ENCODE measurements at places on chromosomes 6 and 20.

- no peak for DNase-seq
These were observed 504.9 kb downstream of the DOK5 start for GRCh38 chr20:54980103-54980960.

DNA sequence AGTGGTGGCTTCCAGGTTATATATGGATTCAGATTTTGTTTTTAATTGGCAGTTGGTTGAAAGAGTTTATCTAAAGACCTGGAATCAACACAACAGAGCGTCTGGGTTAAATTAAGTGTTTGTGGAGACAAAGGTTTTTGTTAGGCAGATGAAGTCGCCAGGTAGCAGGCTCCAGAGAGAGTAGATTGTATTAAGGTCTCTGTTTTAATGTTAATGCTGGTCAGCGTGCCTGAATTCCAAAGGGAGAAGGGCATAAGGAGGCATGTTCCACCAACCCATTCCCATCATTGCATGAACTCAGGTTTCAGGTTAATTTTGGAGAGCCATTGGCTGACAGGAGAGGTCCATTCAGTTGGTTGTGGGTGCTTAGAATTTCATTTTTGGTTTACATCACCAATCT is 744.1 kb upstream of the GJE1 start:
- no peak for DNase-seq

DNA sequence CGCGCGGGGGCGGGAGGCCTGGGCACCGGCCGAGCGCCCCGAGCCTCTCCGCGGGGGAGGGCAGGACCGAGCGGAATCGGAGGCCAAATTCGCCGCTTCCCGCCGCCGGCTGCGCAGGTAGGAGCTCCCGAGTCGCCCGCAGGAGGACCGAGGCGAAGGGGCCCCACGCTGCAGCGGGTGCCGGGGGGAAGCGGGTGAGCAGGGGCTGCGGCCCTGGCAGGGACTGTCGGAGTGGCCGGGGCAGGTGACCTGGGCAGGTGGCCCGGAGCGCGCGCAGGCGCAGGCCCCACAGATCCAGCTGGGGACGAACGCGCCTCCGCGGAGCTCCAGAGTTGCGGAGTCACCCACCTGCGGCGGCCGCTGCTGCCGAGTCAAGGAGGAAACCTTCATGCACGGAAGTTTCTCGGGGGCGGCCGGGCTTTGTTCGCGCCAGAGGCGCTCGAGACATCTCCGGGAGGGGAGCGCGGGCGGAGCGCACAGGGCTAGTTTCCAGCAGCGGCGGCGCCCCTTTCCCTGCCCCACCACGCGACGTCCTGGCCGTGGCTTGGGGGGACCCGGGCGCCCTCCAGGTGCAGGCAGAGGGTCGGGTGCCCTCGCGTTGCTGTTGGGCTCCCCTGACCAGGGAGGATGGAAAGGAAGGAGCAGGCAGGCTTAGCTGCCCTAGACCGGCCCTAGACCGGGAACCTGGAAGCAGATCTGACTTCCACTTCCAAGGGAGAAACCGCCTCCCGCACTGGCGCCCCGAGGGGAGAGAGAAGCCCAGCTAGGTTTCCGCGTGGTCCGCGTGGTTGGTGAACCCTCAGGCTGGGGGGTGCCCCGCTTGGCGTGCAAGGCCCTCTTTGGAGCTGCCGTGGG is 590 bp downstream of the SLCO4A1 start:
- peak; percentile 68 for DNase-seq

DNA sequence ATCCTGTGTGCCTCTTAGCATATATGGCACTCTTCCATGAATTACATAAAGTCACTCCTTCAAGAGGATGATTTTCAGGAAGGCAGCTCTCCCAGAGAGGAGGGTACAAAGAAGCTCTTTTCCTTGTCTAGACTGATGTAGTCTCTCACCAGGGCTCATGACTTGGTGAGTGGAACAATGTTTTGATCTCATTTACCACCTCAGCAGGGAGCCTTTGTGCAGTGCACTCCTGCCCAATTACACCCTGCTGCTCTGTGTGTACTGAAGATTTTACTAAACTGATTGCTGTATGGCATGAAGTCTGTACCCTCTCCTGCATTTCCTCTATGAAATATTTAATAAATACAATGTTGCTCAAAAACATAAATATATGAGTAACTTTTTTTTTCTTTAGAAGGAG is 598.3 kb upstream of the HS3ST5 start:
- DNase-seq = no peak

- no peak for DNase-seq
These were observed 9.8 kb downstream of the FOXA2 start for GRCh38 chr20:22574545-22575086.

GRCh38 chr6:145977881-145978280 is 13.7 kb upstream of the SHPRH start:
- DNase-seq = no peak

GRCh38 chr6:117504478-117505144 is 22.1 kb downstream of the DCBLD1 start:
- DNase-seq = no peak

DNA sequence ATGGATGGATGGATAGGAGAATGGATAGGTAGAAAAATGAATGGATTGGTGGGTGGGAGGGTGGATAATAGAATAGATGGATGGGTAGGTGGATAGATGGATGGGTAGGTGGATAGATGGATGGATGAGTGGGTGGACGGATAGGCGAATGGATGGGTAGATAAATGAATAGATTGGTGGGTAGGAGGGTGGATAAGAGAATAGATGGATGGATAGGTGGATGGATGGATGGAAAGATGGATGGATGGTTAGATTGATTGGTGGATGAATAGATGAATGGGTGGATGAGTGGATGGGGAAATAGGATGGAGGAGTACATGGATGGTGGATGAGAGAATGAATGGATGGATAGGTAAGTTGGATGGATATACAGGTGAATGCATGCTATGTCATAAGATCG is 110.5 kb downstream of the CEBPB start:
- no peak for DNase-seq

- DNase-seq = peak; percentile 13
These were observed 125.1 kb downstream of the TOX2 start for GRCh38 chr20:44039741-44040140.

GRCh38 chr6:132648828-132649227 is 10.2 kb downstream of the TAAR1 start:
- no peak for DNase-seq

GRCh38 chr20:584161-584970 is 25.7 kb downstream of the TCF15 start:
- DNase-seq = no peak

DNA sequence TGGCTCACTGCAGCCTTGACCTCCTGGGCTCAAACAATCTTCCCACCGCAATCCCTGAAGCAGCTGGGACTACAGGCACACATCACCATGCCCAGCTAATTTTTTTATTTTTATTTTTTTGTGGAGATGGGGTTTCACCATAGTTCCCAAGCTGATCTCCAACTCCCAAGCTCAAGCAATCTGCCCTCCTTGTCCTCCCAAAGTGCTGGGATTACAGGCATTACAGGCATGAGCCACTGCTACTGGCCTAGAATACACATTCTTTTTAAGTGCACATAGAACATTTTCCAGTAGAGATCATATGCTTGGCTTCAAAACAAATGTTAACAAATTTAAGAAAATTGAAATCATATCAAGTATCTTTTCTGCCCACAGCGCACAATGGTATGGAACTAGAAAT is 176.8 kb upstream of the MARCKS start:
- DNase-seq = no peak

- no peak for DNase-seq
These were observed 27.3 kb upstream of the HFE start for GRCh38 chr6:26059941-26060340.

- no peak for DNase-seq
These were observed 6.3 kb downstream of the BNIP5 start for GRCh38 chr6:36330366-36330765.

DNA sequence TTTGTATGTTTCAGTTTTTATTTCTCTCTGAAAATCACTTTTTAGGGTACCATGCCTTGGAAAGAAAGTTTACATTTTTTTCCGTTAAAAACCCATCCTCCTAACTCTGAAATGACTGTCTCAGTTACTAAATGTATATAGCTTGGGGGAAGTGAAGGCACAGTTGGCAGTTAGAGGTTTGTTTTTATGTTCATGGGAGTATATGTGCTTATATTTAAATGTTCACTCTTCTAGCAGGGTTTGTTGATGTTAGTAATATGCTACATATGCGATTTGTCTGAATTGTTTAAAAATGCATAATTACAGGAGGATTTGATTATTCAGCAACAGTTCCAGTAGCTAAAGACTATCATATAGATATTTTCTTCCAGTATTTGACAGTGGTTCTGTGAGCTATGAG is 31.1 kb downstream of the CDKAL1 start:
- no peak for DNase-seq

DNA sequence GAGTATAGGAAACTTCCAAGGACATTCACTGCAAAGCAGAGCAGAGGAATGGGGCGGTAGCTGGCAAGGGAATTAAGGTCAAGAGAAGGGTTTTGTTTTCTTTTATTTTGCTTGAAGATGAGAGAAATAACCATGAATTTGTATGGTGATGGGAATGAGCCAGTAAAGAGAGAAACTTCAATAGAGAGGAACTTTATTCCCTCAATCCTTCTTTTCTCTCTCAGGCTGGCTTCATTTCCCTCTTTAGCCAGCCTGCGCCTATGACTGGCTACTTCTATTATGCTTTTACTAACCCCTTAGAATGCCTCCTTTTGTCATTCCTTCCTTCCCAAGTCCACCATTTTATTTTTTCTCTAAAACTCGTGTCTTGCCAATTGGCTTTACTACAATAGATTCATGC is 101.4 kb upstream of the CEP85L start:
- DNase-seq = no peak
